ENCODE measurements at places on chromosomes 4 and X.

DNA sequence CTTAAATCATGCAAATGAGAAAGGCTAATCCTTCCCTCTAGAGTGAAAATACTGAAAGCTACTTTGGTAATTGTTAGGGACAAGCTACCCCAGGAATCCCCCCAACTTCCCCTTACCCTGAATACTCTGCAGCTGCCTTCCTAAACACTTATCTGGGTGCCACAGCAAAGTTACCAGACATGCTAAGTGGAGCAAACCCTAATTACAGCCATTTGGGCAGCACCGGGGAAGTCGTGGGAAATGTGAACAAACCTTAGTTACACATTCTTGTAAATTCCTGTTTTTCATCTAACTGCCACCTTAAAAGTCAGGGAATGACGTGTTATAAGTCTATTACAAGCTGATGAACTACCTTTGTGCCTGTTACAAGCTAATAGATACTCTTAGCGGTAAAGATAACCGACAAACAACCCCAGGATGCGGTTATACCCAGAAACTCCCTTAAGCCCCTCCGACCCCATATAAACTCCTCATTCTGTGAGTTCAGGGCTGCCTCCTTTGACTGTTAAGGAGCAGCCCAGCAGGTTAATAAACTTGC is 66.0 kb upstream of the PLAC8 start:
- no peak for DNase-seq

- DNase-seq, result no peak
Measured at GRCh38 chr4:7121866-7122653, 54.2 kb upstream of the GRPEL1 start.

- no peak for DNase-seq
Measured at GRCh38 chr4:182142176-182143085, 100.8 kb upstream of the TENM3 start.

- no peak for DNase-seq
Measured at GRCh38 chrX:626745-627509, 3.7 kb upstream of the SHOX start.

DNA sequence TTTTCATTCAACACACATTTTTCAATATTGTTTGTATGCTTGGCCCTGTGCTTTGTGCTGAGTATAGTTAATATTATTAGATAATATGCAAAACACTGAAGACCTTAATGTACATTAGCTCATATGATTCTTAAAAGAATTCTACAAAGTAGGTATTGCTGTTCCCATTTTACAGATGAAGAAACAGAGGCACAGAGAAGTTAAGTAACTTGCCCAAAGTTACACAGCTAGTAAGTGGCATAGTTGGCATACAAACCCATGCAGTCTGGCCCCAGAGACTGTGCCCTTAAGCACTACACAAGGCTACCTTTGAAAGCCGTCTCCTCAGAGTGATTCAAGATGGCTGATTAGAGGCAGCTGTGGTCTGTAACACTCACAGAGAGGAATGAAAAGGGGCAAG is 293.4 kb upstream of the F9 start:
- DNase-seq, result no peak

GRCh38 chrX:68829582-68830418 is 979 bp downstream of the EFNB1 start:
- DNase-seq, result no peak

Measured in NCI-H510A treated with DMSO at 0.1 percent for 48 hours (cell line).